ENCODE measurements at places on chromosomes 11 and 22.

- peak; percentile 31 for DNase-seq
Measured at GRCh38 chr22:36160499-36160942, at the start of gene APOL3. APOL3 (minus strand) TSS chr22:36160755; CDS start chr22:36149055, 11,700 bp downstream.

- no peak for DNase-seq
Measured at GRCh38 chr22:40648386-40648785, 11.9 kb upstream of the MRTFA start.

GRCh38 chr11:120914601-120915000, 109.3 kb upstream of the TBCEL start:
- no peak for DNase-seq

DNA sequence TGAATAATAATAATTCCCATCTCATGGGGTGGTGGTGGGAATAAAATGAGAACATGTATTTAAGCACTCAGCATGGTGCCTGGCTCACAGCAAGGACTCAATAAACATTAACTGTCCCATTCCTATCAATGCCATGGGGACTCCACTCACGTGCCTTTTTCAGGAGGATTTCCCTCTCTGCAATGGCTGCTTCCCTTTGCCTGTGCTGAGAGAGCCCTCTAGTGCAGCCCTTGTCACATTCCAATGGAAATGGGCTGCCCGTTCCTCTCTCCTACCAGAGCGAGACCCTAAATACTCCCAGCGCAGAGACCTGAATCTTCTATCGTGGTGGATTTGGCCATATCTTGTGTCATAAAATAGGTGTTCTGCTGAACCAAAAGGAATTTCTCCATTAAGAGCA, 621.5 kb upstream of the B3GAT1 start:
- DNase-seq: no peak

DNA sequence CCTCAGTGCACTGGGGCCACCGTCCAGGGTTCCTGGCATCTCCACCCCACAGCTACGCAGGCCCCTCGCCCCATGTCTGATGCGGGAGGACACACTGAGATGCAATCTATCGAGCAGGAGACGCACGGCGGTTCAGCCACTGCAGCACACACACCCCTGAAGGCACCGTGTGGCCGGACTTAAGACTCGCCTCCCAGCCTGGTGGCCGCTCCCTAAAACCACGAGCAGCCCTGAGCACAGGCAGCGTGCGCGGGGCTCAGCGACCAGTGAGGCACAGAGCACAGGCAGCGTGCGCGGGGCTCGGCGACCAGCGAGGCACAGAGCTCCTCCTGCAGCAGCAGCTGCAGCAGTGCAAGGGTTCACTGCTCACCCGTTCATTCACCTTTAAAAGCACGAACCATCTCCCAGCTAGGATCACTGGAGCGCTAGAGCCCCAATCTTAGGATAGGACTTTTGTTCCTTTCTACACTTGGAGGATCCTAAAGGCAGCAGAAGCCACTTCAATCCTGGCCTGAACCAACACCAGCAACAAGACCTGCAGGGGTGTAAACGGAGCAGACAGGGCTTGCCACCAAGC, 31.4 kb downstream of the TOLLIP start:
- no peak for DNase-seq

GRCh38 chr11:33515347-33515746, 185.3 kb downstream of the C11orf91 start:
- no peak for DNase-seq

DNA sequence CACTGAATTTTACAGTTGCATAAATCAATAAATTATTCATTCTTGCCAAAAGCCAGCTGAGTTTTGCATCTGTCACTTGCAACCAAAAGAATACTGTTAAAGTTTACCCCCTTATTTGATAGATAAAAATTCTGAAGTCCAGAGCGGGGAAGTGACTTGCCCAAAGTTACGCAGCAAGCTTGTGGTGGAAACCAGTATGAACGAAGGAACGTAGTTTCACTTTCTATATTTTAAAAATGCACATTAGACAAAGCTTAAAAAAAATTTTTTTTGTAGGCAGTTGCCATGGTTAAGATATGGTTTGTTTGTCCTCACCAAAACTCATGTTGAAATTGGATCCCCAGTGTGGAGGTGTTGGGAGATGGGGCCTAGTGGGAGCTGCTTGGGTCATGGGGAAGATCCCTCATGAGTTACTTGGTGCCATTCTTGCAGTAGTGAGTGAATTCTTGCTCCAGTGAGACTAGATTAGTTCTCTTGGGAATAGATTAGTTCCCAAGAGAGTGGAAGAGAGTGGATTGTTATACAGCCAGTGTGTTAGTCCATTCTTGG, 46.3 kb upstream of the SEZ6L start:
- no peak for DNase-seq

All from activated naive CD4-positive, alpha-beta T cell treated with anti-CD3 and anti-CD28 coated beads, Interleukin-2, amount 50 U/mL, for 16 hours (primary cell).